ENCODE measurements at places on chromosomes 5 and 9.

- DNase-seq = no peak
These were observed 39.3 kb downstream of the GLRA1 start for GRCh38 chr5:151885138-151885908.

DNA sequence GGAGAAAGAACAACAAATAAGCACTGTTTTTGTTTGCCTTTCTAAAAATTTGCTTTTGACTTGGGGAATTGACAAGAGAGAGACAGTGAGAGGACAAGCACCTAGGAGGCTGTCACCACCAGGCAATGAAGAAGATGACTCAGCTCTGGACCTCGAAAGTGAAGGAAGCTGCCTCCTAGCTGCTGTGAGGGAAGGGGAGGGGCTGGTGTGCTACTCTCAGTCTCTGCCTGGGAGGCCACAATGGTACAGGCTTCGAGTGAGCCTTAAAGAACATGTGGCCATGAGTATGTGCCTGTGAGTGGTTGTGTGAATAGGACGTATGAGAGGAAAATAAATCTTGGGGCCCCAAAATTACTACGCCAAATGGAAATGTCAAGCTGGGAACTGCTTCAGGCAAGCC is 7.1 kb upstream of the PLK2 start:
- no peak for DNase-seq

DNA sequence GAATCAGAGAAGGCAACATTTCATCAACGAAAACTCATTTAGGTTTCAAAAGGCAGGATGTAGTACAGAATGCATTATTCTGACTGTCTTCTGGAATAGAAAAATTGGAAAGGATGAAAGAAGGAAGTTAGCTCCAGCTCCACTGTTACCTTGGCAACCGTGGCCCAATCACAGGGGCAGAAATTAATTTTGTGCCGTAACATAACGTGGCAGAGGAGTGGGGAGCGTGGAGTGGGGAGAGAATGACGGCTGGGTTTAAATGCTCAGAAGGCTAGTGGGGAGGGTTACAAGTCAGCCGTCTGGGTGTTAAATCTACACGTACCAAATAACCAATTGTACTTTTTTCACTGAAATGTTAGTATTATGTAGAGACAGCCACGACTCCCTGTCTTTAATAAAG is 32.3 kb upstream of the EQTN start:
- DNase-seq = no peak

- no peak for DNase-seq
These were observed 32.6 kb downstream of the FNBP1 start for GRCh38 chr9:130010151-130010988.

- DNase-seq = no peak
These were observed 143.0 kb downstream of the XRCC4 start for GRCh38 chr5:83220331-83220730.

DNA sequence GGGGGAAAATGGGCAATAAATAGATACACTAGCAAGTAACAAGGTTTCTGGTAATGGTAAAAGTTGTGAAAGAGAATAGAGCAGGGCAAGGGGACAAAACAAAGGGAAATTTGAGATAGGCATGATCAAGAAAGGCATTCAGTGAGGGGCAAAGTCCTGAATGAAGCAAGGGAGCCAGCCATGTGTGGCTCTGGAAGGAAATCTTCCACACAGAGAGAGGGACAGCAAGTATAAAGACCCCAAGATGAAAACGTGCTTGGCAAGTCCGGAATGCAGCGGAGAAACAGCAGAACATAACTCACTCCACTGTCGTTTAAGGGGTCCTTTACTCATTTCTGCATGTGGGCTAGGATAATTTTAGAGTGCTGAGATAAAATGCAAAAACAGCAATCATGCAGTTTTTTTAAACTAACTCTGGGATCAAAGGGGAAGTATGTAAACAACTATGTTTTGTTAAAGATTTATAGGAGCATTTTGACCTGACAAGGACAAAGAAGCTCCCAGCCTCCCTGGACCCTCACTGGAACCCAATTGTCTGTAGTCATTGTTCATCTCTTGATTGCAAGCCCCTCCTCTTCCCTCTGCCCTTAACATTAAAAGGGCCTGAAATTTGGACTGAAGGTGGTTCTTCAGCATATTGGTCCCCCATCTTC is 22.9 kb upstream of the AOPEP start:
- no peak for DNase-seq
